ENCODE measurements at places on chromosomes 11 and 22.

GRCh38 chr11:108914211-108914610 is 249.3 kb downstream of the DDX10 start:
- DNase-seq = no peak

- DNase-seq = peak; percentile 98
Measured at GRCh38 chr11:111911563-111912401, at the start of gene CRYAB. Gene CRYAB (minus strand): TSS chr11:111911770. CDS start chr11:111911724, 46 bp downstream.

GRCh38 chr11:115803073-115803740 is 299.0 kb upstream of the CADM1 start:
- no peak for DNase-seq

GRCh38 chr22:38950527-38951295 is 6.7 kb upstream of the APOBEC3A start:
- DNase-seq = no peak

GRCh38 chr11:70871881-70872280 is 380.5 kb downstream of the SHANK2 start:
- DNase-seq = no peak

DNA sequence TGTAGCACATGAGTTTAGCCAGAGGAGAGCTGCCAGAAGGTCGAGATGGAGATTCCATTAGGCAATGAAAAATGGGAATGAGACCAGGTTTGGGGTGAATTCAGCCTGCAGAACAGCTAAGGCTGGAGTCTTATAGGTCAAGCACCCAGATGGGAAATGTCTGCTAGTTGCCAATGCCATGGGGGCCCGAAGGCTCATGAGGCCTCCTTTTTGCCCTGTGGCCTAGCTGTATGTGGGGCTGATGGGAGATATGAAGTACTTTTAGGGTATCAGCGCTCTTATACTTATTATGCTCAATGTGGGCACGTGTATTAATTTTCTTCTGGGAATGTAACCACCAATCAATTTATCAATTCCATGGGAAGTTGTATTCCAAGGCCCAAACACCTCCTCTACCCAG is 8.7 kb downstream of the PPFIBP2 start:
- DNase-seq = no peak

- DNase-seq = no peak
Measured at GRCh38 chr11:113998574-113998973, 23.7 kb downstream of the HTR3A start.

GRCh38 chr11:119672597-119672996 is 56.4 kb downstream of the NECTIN1 start:
- DNase-seq = no peak

DNA sequence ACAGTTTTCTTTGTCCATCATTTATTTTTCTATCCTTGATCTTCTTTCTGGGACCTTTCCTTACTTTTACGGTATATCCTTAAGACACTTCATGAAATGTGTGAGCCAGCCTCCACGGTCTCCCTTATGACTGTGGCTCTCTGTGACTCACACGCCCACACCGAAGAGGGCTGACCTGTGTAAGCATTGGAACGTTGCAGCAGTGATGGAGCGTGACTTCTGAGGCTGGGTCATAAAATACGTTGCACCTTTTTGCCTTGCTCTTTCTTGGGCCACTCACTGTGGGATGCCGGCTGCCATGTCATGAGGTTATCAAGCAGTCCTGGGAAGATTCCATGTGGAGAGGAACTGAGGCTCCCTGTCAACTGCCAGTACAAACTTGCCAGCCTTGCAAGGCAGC is 96.3 kb upstream of the RAB1B start:
- no peak for DNase-seq

DNA sequence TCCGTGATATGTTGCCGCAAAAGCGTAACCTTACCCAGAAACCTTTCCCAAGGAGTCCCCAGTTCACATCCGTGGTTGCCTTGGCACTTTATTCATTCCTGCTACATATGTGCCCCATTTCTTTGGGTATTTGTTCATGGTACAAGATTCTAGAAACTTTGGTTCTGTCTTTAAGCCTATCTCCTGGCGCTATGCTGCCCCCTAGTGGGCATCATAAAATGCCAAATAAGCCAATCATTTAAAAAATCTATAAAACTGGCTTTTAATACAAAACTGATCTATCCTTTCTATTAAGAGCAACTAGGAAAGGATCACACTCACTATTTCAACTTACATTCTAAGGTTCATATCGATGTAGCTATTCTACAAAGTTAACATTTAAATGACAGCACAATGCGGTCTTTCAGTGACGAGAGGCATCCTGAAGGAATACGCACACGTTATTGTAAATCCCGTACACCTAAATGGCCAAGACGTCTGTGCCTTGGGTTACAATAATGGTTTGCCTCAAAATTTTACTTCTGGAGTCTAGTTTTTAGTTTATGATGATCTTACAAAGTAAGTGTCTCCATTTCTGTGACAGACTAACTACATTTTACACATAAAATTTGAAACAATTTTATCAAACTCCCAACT is 16.2 kb downstream of the PIWIL3 start:
- peak; percentile 43 for DNase-seq

DNA sequence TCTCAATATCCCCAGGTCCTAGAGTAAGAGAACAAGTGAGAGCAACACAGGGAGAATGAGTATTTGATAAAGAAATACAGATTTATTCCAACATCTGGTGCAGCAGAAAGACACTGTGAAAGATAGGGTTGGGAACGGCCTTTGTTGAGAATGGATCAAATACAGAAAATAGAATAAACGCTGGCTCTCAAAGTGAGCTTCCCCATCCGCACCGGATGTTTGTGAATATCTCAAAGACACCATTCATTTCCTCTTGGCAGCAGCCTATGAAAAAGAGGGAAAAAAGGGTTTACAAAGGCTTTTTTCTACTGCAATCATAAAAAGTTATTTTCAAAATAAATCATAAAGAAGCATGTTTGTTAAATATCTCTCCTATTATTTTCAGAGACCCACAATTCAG is 279.3 kb downstream of the CASP12 start:
- peak; percentile 86 for DNase-seq

- no peak for DNase-seq
Measured at GRCh38 chr11:10495464-10495786, 40.4 kb downstream of the AMPD3 start.

DNA sequence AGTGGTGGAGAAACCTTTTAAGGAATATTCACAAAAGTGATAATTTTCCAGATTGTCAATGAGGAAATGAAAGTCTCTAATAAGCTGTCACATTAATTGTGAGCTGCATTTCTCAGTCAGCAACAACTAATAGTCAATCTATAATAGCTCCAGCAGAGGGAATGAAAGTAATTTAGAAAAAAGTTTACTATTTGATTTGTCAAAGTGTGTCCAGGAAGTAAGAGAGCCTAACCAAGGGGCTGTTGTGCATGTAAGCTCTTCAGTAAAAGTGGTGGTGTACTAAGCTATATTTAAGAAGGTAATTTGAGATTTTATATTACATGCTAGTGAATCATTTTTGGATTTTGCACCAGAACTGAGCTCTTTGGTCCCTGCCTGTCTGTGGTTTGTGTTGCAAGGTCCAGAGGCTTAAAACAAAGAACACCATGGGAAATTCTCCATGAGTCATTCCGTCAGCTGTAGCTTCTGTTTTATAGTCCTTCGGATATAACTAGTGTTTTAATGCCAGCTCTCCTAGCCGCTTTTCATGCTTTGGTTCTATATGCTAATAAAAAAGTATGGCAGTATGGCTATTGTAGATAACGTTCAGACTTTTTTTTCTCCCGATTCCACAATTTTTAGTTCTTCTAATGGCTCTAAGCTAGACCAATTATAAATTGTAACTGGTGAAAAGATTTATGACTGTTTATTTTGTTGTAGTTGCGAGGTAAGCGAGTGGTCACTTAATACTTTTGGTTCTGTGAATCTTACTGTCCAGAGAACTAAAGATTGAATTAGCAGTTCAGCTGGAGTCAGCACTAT is 64.6 kb downstream of the ARHGEF12 start:
- DNase-seq = peak; percentile 26

DNA sequence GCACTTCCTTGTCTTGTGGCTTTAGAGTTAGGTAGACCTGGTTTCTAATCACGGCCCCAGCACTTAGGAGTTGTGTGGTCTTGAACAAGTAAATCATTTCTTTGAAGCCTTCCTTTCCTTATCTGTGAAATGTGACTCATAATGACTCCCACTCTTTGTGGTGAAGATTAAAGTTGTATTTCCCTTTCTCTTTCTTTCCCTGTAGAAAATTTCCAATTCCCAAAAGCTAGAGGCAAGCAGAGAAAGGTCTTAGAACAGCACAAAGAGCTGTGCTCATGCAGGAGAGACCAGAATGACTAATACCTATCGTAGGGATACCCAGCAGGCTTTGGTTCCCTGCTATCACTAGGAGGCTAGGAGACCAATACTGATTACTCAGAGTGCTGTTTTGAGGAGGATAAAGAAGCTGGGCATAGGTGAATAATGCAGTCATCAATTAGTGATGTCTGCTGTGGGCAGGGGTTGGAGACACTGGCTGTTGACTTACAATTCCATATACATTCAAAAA is 270.7 kb upstream of the SYN3 start:
- no peak for DNase-seq

DNA sequence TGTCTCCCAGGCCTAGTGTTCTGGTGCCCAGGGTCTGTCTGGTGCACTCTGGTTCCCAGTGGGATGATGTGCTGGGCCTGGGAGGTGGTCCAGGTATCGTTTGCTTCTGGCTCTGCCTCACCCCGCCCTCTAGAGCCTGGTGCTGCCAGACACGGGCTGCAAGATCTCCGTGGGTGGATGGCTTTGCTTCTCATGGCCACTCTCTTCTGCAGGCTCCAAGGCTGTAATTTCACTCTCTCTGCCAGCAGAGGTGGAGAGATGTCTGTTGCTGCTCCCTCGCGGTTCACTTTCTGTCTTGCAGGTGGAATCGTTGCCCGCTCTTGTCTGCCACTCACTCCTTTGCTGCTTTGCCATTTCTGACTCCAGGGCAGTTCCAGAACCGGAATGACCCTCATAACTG is 13.4 kb downstream of the NADSYN1 start:
- no peak for DNase-seq

- no peak for DNase-seq
Measured at GRCh38 chr11:63840356-63841060, 1.6 kb downstream of the MARK2 start.

Data from globus pallidus (tissue), 1 donor.